ENCODE measurements at places on chromosomes 4 and X. TPM values are rescaled to one million over a fixed set of nuclear protein-coding genes. Genes with fewer than 3 reads are reported as not detected.

GRCh38 chrX:87808576-87809243, 291.1 kb downstream of the KLHL4 start:
- no peak overlapping the region for H3K27ac ChIP-seq
- no peaks in the 10 kb centered on the region for H3K27me3 ChIP-seq
- peaks cover 3% of the 10 kb centered on the region for H3K4me1 ChIP-seq

DNA sequence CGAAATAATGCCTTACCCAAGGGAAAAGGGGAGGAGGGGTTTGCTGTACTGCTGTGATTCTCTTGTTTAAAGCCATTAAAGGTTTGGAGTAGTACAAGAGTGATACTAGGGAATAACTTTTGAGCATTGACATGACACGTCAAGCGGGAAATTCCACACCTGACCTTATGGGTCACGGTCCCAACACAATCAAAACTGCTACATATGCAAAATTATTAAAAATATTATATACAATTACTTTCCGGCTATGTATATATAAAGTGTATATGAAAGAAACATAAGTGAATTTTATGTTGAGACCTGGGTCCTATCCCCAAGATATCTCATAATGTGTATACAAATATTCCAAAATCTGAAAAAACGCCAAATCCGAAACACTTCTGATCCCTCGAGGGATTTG, 21.0 kb downstream of the FNIP2 start:
- H3K27ac ChIP-seq = no peak overlapping the region
- H3K4me3 ChIP-seq = no peak overlapping the region
- no peak for DNase-seq

Gene RRH
- not detected for total RNA-seq

GRCh38 chrX:115948018-115948923, 222.3 kb upstream of the AGTR2 start:
- DNase-seq = no peak
- no peak overlapping the region for H3K4me3 ChIP-seq
- H3K27me3 ChIP-seq = no peaks in the 10 kb centered on the region
- no peaks in the 10 kb centered on the region for H3K36me3 ChIP-seq
- H3K27ac ChIP-seq = no peak overlapping the region

DNA sequence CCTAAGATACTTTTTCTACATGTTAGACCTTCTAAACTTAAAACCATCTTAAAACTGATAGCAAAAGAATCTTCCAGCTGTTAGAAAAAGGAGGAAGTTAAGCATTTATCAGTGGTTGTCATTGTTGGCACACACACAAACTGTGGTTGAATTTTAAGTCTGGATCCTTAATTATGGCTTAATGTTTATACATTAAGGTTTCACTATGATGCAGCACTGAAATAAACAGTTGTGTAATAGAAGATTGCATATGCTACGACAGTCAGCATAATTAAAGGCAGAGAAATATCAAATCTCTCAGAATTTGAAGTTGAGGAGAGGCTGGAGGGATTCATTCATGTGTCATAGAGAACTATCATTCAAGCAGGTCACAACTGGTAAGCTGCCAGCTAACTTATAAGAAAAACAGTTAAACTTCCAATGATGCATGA, 32.3 kb downstream of the ADGRA3 start:
- H3K36me3 ChIP-seq = no peaks in the 10 kb centered on the region
- no peak overlapping the region for H3K4me3 ChIP-seq
- no peaks in the 10 kb centered on the region for H3K27me3 ChIP-seq
- DNase-seq = no peak

GRCh38 chrX:148923631-148924030, 423.2 kb downstream of the AFF2 start:
- DNase-seq = no peak
- no peak overlapping the region for H3K4me3 ChIP-seq

DNA sequence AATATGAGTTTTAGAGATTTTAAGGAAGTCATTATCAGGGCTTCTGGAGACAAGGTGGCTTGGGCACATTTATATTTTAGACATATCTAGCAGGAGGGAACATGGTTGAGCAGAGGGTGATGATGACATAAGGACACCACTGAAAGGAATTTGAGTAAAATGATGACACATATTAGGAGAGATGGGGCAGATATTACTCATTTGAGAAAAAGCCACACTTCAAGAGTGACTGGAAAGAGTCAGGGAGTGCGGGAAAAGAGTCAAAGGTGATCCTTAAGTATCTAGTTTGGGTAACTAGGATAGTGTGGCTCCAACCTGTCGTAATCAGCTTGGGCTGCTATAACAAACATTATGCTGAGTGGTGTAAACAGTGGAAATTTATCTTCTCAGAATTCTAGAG, 377.7 kb downstream of the PACRGL start:
- H3K27me3 ChIP-seq = no peaks in the 10 kb centered on the region
- H3K4me1 ChIP-seq = no peaks in the 10 kb centered on the region
- H3K36me3 ChIP-seq = no peaks in the 10 kb centered on the region

- H3K4me1 ChIP-seq = peaks cover 15% of the 10 kb centered on the region
- H3K27ac ChIP-seq = no peak overlapping the region
- H3K4me3 ChIP-seq = no peak overlapping the region
- no peaks in the 10 kb centered on the region for H3K27me3 ChIP-seq
- no peaks in the 10 kb centered on the region for H3K36me3 ChIP-seq
These were observed 6.6 kb upstream of the APLN start for GRCh38 chrX:129661369-129661768.

DNA sequence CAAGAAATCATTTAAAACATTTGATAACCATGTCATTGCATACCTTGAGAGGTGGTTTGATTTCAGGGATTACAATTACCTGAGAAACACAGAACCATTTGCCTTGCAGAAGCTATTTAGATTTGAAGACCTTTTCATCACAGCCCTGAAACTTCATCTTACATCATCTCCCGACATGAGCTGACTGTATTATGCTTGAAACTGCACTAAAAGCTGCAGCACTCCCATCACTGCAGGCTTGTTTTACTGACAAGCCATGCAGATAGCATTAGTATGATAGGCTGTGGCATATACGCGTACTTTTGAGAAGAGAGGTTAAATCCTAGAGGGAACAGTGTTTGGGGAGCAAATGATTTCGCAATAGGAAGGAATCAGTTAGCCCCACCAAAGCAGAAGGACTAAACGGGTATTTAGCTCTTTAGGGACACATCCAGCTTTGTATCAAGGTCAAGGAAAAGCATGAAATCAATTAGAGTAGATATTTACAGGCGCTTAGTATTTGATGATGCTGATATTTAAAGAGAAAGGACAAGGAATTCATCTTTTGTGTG, 133.2 kb upstream of the DIAPH2 start:
- no peaks in the 10 kb centered on the region for H3K27me3 ChIP-seq
- no peak for DNase-seq
- H3K36me3 ChIP-seq = no peaks in the 10 kb centered on the region

Gene GAB3
- 2.9 TPM for total RNA-seq

GRCh38 chrX:46647251-46647650, 73.7 kb downstream of the CHST7 start:
- DNase-seq = no peak
- H3K27ac ChIP-seq = no peak overlapping the region
- no peak overlapping the region for H3K4me3 ChIP-seq
- H3K36me3 ChIP-seq = no peaks in the 10 kb centered on the region

GRCh38 chr4:39730072-39730471, 32.1 kb downstream of the UBE2K start:
- H3K27ac ChIP-seq = no peak overlapping the region
- DNase-seq = no peak
- peaks cover 2% of the 10 kb centered on the region for H3K4me1 ChIP-seq

Gene ANAPC10
- total RNA-seq = 2.6 TPM

DNA sequence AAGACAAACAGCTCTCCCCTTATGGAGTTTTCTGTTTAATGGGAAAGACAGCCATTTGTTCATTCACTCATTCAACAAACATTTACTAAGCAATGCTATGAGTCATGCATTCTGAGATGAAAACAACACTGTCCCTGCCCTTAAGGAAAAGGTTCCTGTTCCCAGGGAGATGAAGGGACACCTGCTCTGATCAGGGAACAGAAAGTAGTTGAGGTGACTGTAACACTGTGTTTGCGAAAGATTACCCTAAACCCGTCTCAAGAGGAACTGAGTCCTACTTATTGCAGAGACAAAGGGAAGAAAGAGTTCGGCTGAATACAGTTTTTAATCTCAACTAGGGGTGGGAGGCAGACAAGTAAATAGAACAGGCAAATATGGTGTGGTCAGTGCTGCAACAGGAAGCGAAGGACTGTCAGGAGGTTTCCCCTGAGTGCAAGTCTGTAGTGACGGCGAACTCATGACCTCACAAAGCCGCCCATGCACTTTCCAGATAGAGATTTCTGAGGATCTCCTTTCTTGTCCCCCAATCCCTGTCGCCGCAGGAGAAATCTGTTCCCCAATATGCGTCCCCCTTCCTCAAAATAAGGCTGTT, 712 bp downstream of the STX18 start:
- H3K4me3 ChIP-seq = peak overlapping the region; percentile 75
- H3K36me3 ChIP-seq = no peaks in the 10 kb centered on the region
- no peak for DNase-seq
- H3K27me3 ChIP-seq = no peaks in the 10 kb centered on the region

DNA sequence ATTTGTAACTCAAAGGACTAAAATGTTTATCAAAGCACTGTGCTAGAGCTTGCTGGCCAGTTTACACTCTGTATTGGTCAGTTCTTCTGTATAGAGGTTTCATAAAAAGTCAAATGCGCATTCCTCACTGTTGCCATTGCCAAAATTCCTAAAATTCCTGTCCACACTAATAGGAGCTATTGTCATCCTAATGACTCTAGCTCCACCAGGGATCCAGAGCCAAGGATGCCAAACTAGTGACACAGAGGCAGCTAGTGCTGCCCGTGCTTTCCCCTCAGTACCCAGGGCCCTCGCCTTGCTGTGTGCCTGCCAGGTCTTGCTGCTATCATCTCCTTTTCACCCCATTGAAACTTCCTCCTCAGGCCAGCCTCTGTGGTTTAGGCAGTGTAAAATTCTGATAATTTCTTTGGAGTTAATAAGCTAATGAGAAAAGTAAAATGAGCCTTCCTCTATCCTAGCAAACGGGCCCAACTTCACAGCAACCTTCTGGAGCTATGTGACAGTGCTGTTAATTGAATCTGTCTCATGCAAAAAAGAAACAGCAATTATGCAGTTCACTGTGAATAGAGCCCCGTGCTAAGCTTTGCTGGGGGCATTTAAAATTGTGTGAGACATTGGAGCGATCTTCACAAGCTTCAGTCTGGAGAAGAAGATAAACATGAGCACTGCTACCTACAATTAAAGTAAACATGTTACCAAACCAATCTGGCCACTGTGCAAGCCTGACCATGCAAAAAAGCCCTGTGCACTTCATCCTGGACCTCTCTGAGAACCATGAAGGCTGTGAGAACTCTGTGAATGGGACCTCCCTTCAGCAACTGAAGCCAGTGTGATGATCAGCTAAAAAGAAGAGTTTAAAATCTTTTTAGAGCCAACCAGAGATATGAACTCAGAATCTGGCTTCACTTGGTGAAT, 43.1 kb upstream of the FGF2 start:
- H3K27me3 ChIP-seq = no peaks in the 10 kb centered on the region
- DNase-seq = peak; percentile 90
- H3K27ac ChIP-seq = peak overlapping the region; percentile 53

DNA sequence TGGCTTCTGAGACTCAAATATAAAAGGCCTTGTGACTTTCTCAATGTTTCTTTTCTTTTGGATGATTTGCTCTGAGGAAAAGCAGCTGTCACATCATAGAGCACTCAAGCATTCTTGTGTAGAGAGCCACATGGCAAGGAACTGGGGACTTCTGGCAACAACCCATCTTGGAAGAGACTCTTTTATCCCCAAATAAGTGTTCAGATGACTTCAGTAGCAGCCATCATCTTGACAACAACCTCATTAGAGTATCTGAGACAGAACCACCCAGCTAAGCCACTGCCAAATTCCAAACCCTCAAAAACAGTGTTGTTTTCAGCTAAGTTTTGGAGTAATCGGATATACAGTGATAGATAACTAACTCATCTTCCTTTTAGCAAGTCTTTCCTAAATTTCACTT, 1431.7 kb upstream of the IGFBP7 start:
- no peaks in the 10 kb centered on the region for H3K27me3 ChIP-seq
- no peak overlapping the region for H3K27ac ChIP-seq
- no peak overlapping the region for H3K4me3 ChIP-seq
- no peaks in the 10 kb centered on the region for H3K4me1 ChIP-seq
- DNase-seq = no peak
- H3K36me3 ChIP-seq = no peaks in the 10 kb centered on the region

DNA sequence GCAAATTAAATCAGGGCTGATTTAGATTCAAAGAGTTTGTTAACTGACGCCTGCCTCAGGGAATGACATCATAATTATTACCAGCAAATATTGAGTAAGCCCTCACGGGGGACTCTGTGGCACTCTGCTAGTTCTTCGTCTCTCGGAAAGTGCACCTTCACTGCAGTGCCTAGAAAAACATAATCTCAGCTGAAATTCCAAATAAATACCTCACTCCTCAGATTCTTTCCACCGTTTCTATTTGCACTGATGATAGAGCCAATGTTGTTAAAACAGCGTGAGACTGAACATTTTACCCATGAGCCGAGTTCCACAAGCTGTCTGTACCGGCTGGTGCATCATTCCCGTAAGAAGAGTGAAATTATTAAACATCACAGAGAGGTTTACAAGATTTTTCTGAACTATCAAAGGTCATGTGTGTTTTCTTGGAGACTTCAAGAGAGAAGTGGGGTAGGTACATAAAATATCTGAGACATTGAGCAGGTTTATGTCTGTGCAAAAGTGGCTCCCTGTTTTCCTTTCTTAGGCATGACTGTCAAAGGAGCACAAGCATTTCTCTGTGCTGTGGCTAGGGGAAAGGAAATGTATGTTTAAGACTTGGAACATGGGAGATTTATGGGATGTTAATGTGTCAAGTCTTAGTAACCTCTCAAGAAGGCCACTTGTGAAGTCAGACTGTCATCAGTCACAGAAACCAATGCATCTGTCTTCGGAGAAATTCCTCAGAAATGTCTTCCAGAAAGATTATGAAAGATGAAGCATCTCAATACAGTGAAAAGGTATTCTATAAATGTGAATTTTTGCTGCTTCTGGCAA, 119.6 kb downstream of the CBLL2 start:
- H3K27ac ChIP-seq = peak overlapping the region; percentile 8
- no peaks in the 10 kb centered on the region for H3K4me1 ChIP-seq
- H3K27me3 ChIP-seq = no peaks in the 10 kb centered on the region
- no peak overlapping the region for H3K4me3 ChIP-seq

- no peak overlapping the region for H3K4me3 ChIP-seq
- H3K36me3 ChIP-seq = no peaks in the 10 kb centered on the region
- no peaks in the 10 kb centered on the region for H3K27me3 ChIP-seq
- no peaks in the 10 kb centered on the region for H3K4me1 ChIP-seq
- no peak overlapping the region for H3K27ac ChIP-seq
- DNase-seq = no peak
These were observed 29.6 kb downstream of the SMARCA1 start for GRCh38 chrX:129493643-129494042.

DNA sequence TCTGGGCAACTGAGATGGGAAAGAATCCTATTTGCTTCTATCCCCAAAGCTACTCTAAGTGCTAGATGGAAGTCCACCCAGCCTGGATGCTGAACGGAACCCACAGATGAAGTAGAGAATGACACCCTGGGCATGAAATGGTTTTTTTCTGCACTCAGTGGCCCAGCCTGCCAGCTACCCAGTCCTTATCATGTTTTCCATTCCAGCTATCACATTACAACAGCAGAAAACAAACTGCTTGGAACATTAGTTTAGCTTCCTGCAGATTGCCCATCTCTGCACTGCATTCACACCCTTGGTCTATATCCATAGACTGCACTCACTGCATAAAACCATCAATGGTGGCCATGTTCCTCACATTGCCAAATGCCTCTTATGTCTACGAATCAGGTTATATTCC, 79.1 kb downstream of the NYX start:
- H3K4me3 ChIP-seq = no peak overlapping the region
- peaks cover 4% of the 10 kb centered on the region for H3K36me3 ChIP-seq
- H3K27me3 ChIP-seq = no peaks in the 10 kb centered on the region
- peak overlapping the region; percentile 6 for H3K27ac ChIP-seq
- DNase-seq = no peak
